ENCODE measurements at places on chromosomes 12 and 14. TPM values are rescaled to one million over a fixed set of nuclear protein-coding genes. Genes with fewer than 3 reads are reported as not detected.

DNA sequence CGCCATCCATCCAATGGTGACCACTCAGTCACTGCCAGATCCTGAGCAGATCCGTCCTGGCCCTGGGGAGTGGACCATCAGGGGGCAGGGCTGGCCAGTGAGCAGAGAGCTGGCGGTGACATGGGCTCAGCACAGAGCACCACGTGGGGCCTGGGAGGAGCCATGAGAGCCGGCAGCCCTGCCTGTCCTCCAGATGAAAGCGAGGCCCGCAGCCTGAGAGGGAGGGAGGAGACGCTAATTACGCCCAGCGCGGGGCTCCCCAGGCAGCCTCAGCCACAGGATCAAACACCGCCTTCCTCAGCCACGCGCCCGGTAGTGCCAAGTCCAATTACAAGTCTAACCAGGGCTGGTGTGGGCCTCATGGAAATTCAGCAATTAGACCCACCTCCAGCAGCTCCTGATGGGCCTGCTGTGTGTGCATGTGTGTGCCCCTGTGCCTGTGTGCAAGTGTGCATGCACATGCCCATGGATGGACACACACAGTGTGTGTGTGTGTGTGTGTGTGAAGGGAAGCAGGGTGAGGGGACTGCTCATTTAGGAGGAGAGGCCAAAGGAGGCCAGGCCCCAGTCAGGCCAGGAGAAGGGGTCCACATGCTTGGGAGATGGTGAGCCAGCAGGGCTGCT lies 68.0 kb downstream of the KIF26A start:
- no peak for DNase-seq

GRCh38 chr12:109221277-109221931 lies 87.7 kb downstream of the FOXN4 start:
- DNase-seq, result no peak

DNA sequence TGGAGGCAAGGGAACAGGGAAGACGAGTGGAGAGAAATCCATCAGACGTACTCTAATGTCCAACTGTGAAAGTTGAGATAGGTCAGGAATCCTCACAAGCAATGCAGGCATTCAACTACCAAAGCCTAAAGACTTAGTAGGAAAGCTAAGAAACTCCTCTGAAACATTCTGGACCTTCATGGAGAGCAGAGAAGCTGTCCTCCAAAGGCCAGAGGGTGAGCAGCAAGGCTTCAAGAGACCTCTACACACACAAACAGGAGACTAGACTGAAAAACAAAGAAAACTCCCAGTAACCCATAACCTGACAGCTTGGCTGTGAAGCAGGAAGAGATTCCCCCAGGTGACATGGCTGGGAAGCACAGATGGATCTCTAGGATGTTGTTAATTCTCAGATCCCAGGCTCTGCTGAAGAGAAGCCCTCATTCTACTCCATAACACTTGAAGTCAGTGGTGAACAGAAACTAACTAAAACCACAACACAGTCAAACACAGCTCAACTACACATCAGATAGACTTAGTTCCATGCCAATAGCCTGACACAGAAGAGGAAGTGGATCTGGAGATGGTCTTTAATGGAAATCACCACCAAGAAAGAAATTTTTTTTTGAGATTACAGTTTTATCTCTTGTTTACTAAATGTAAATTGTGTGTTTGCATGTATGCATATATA lies 23.2 kb upstream of the LYZ start:
- no peak for DNase-seq

DNA sequence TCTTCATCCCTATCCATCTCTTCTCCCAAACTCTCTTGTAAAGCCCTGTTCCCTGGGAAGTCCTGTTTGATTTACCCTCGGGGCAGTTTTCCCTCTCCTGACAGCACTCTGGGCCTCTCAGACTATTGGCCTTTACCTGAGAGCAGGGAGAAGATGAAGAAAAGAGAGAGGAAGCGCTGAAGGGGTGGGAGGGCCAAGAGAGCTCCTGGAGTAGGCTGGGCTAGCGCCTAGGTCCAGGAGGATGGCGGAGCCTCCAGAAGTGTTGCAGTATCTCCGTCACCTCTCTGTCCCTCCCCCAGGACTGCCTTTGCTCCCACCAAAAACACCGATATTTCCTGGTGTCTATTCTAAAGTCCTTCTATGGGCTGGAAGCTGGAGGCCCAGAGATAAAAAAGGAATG lies 5.7 kb upstream of the IGFBP6 start:
- DNase-seq, result no peak

- DNase-seq, result no peak
Observed at GRCh38 chr12:25034676-25035075, 85.8 kb upstream of the BCAT1 start.

GRCh38 chr14:103019826-103020225 lies 37.5 kb downstream of the CDC42BPB start:
- no peak for DNase-seq

- no peak for DNase-seq
Observed at GRCh38 chr12:52358575-52359350, 8.5 kb downstream of the KRT85 start.

GRCh38 chr14:86057018-86057667 lies 527.2 kb downstream of the FLRT2 start:
- no peak for DNase-seq

GRCh38 chr14:71136386-71137060 lies 229.3 kb downstream of the PCNX1 start:
- no peak for DNase-seq

GRCh38 chr14:64060648-64061096 lies 207.9 kb downstream of the SYNE2 start:
- peak; percentile 29 for DNase-seq

DNA sequence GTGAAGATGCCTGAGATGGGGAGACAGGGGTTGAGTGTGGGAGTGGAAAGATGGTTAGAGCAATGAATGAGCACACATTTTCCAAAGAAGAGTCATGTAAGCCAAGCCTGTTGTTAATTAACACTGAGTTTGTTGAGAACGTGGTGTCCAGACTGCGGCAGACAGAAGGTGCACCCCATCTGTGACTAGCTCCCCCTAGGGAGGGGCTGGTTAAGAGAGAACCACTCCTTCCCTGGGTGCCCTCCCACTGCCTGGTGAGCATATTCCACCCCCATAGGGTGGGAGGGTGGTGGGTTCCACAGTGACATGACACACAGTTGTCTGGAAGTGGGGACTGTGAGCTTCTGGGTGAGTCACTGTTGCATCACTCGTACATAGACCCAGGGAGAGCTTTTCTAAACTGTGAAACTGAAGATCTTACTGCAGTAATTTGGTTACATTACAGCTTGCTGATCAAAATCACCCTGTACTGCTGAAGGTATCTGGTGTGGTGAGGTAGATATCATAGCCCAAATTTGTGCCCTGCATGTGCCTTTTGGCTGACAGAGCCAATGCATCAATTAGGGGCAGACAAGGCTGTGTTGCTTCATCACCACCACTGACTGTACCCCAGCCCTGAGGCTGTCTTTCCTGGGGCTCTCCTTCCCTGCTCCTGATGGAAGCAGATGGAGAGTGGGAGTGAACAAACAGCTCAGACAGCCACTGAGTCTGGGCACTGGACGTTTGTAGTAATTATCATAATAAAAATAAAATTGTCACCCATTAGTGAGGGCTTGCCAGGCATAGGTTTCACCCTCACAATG lies 150.9 kb downstream of the EMP1 start:
- peak; percentile 27 for DNase-seq

- no peak for DNase-seq
Observed at GRCh38 chr14:21072031-21072473, 1.9 kb downstream of the ARHGEF40 start.

Gene ADAM21
- total RNA-seq, result 0.98 TPM

DNA sequence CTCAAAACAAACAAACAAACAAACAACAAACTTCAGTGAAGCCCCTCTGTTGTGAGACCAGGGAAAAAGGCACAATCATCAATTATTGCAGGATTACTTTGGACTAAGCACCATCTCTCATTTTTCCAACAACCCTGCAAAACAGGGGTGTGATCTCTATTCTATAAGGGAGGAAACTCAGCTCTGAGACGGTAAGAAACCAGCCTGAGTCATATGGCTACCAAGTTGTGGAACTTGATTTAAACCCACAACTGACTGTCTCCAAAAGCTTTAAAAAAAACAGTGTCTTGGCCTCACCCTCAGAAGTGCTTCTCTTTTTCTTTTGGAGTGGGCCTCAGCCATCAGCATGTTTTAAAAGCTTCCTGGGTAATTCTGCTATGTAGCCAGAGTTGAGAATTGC lies 49.8 kb downstream of the RIN3 start:
- DNase-seq, result no peak

Gene STON2
- total RNA-seq, result 4.1 TPM

DNA sequence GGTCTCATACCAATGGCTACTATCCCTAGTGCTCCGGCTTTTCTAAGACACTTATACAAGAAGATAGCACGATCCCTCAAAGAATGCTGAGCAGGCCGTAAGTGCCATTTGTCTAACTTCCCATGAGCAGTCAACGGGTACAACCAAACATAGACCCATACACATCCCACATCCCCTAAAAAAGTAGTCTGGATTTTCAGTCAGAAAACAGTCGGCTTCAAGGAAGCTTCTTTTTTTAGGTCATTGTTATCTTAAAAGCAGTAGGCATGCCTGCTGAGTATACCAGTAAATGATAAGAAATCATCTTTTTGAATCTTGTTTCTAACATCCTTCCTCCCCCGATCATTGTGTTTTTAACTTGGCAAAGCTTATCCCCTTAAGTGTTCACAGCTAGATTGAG lies 19.8 kb downstream of the OSBPL8 start:
- DNase-seq, result no peak

DNA sequence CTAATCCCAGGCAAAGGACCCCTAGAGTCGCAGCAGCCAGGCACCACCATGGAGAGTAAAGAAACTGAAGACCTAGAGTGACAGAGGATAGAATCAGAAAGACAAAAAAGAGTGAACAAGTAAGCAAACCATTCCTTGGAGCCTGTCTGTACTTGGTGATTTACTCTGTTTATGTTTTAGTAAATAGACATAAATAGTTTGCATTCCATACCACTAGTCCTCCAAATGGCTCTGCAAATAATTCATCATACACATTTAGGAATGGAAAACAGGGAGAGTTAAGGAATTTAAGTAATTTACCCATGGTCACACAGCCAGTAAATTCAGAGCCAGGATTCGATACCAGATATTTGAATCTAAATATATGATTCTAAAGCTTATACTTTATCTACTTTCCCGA lies 2.8 kb downstream of the OLR1 start:
- no peak for DNase-seq

GRCh38 chr12:110134691-110135411 lies 10.7 kb downstream of the IFT81 start:
- no peak for DNase-seq

DNA sequence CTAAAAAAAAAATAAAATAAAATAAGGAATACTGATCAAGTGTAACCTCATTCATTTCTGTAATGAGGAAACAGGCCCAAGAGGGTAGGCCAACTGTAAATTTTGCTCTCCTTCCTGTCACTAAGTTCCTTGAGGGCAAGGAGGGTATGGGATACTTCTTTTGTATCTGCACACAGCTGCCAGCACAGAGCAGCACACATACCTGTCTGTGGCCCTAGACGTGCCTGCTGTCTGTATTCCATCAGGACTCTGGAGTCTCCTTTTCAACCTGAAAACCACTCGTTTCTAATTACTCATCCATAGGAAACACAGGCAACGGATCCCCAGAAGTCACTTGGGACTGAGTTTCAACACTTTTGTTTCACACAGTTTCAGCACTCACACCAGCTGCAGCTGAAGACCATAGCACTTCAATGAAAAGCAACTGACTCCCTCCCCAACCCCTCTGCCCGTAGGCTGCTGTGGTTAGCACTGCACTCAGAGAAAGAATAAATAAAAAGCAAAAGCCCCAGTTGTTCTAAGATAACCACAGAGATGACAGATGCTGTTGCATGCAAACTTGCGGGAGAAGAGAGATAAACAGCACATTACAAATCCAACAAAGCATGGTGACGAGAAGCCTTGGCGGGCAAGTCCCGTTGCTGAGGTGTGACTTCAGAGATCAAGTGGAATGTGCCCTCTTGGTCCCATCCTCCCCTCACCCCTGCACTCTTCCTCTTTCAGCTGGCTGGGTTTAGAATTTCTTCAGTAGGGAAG lies 24.9 kb downstream of the CRACR2A start:
- DNase-seq, result no peak

DNA sequence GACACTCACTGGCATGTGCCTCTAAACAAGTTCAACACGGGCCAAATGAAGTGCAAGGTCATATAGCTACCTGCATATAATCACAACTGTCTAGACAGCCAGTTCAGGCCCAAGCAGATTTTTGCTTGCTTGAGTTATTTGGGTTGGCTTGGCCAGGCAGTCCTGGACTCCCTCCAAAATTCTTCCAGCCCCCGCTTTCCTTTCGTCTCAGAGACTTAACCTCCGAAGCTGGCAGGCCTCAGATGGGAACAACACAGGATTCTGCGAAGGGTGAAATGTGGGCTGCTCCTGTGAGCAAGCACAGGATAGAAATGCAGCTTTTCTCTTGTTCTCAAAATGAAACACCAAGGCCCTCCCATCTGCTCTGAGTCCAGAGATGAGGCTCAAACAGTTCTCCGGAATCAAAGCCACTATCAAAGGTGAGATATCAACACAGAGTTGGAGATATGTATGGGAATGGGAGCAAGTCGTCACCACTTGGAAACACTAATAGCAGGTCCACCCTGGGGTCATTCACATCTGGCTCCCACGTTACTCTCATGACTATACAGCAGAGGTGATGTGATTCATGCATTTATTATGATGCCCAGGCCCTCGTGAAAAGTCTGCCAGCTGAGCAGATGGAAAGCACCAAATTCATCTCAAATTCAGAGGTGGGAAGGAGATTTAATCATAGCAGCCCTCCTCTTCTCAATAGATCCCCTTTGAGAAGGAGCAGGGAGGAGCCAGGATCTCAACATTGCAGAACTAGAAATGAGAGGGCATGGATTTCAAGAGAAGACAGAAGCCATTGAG lies 389.8 kb downstream of the NUAK1 start:
- DNase-seq, result no peak

GRCh38 chr12:54189198-54189539 lies 384 bp upstream of the SMUG1 start:
- DNase-seq, result no peak

DNA sequence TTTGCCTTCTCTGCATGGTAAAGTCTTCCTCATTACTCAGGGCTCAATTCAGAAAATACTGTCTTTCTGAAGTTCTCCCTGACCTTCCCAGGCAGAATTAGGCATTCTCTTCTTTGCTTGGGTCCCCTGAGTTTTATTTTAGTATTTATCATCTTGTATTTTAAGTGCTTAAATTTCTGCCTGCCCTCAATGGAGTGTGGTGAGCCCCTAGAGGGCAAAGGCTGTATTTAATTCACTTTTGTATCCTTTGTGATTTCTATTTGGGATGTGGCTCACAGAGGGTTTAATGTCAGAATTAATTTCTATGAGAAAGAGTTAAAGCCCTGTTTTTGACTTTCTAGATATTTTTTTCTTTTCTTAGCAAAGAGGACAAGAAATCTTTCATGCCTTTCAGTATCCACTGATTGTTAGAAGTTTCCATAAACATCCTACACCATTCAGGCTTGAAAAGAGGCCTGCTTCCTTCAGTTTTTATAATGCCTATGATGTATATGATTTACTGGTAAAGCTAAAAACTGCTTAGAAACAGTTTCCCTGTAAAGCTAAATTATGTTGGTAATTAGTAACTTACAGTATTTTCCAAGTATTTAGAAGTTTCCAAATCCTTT lies 55.6 kb upstream of the PTPRB start:
- peak; percentile 6 for DNase-seq

GRCh38 chr12:27998170-27998569 lies 25.6 kb upstream of the PTHLH start:
- no peak for DNase-seq

- DNase-seq, result no peak
Observed at GRCh38 chr14:21279783-21280182, at the start of gene RPGRIP1. Gene RPGRIP1 (plus strand): TSS chr14:21280083. CDS start chr14:21287977, 7,894 bp downstream.

GRCh38 chr12:78531831-78532458 lies 332.6 kb upstream of the SYT1 start:
- DNase-seq, result no peak

Gene DPY19L2
- not detected for total RNA-seq
